ENCODE measurements at places on chromosomes 1 and 21. TPM values are rescaled to one million over a fixed set of nuclear protein-coding genes. Genes with fewer than 3 reads are reported as not detected.

Gene OPRD1
- total RNA-seq, result 3.3 TPM

GRCh38 chr1:54428837-54429518, 22.8 kb upstream of the SSBP3 start:
- H3K27me3 ChIP-seq, result no peaks in the 10 kb centered on the region
- H3K36me3 ChIP-seq, result no peaks in the 10 kb centered on the region
- no peak overlapping the region for H3K27ac ChIP-seq
- no peak for DNase-seq

DNA sequence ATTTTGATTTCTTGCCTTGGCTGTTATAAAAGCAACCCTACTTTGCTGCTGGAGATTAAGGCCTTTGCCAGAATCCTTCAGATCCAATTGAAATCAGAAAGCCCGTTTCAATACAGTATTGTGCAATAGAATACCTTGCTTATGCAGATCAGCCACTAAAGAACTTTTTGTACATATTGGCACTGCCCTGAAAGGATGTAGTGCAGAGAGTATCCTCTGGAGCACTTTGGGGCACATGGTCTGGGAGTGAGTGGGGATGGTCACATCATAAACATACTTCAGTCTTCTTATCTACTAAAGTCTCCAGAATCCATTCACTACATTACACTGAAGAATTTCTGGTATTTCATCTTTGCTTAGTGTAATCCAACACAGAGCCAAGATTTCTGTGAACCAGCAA, 189.0 kb downstream of the CENPF start:
- no peak overlapping the region for H3K27ac ChIP-seq
- no peak overlapping the region for H3K4me3 ChIP-seq
- DNase-seq, result no peak
- H3K27me3 ChIP-seq, result no peaks in the 10 kb centered on the region
- no peaks in the 10 kb centered on the region for H3K4me1 ChIP-seq

DNA sequence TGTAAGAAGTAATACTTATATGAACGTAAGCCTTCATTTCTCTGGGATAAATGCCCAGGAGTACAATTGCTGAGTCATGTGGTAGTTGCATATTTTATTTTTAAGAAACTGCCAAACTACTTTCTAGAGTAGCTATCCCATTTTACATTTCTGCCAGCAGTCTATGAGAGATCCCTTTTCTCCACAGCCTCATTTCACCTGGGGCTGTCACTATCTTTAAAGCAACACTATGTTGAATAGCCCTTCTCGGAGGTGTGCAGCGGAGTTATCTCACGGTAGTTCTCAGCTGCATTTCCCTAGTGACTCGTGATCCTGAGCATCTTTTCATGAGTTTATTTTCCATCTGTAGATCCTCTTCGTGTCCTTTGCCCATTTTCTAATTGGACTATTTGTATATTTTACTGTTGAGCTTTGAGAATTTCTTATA, 93.4 kb downstream of the ADARB1 start:
- H3K4me1 ChIP-seq, result no peaks in the 10 kb centered on the region
- H3K27ac ChIP-seq, result no peak overlapping the region
- no peak for DNase-seq
- no peak overlapping the region for H3K4me3 ChIP-seq
- no peaks in the 10 kb centered on the region for H3K36me3 ChIP-seq
- H3K27me3 ChIP-seq, result no peaks in the 10 kb centered on the region

DNA sequence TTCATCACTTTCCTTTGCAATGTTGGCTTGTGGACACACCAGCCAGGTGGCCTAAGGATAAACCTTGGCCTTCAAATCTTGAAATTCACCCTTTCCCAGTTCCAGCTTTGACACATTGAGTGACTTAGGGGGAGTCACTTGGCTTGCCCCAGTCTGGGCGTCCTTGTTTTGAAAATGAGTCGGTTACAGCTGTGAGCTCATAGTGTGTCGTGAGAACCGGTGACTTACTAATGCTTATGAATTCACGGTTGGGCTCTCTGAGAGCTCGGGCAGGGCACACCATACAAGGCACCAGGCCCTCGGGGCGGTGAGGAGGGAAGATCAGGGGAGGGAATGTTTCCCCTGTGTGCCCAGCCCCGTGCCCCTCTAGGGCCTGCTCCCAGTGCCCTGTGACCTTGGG, 126.9 kb upstream of the TMPRSS2 start:
- no peak overlapping the region for H3K4me3 ChIP-seq
- H3K4me1 ChIP-seq, result peaks cover 2% of the 10 kb centered on the region
- H3K27ac ChIP-seq, result no peak overlapping the region
- H3K36me3 ChIP-seq, result no peaks in the 10 kb centered on the region
- DNase-seq, result no peak

DNA sequence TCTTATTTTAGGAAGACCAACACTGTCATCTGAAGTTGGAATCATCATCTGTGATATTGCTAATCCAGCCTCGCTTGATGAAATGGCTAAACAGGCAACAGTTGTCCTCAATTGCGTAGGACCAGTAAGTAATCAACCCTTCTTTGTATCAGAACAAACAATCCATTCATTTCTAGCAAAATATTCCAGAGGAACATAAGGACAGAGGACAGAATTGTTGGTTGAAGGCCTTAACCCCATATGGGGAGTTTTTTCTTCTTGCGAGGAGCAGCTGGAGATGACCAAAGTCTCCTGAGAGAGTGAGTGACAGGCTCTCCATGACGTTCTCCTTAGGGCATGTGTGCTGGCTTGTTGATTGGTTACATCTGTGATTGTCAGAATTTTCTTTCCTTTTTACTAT, 2.7 kb downstream of the SCCPDH start:
- DNase-seq, result no peak
- no peaks in the 10 kb centered on the region for H3K4me1 ChIP-seq
- H3K4me3 ChIP-seq, result no peak overlapping the region
- peaks cover 3% of the 10 kb centered on the region for H3K27me3 ChIP-seq
- no peak overlapping the region for H3K27ac ChIP-seq

GRCh38 chr1:202349206-202349928, 868 bp downstream of the PPP1R12B start:
- peak overlapping the region; percentile 85 for H3K4me3 ChIP-seq
- DNase-seq, result no peak
- peak overlapping the region; percentile 46 for H3K27ac ChIP-seq
- H3K4me1 ChIP-seq, result no peaks in the 10 kb centered on the region
- H3K36me3 ChIP-seq, result no peaks in the 10 kb centered on the region

Gene GREM2
- not detected for total RNA-seq

GRCh38 chr1:61709908-61710289, 15.0 kb downstream of the TM2D1 start:
- no peak overlapping the region for H3K4me3 ChIP-seq
- H3K36me3 ChIP-seq, result peaks cover 9% of the 10 kb centered on the region
- no peaks in the 10 kb centered on the region for H3K4me1 ChIP-seq
- no peak for DNase-seq

Gene SPATA45
- 0.65 TPM for total RNA-seq

Gene PLA2G2A
- total RNA-seq, result 0.69 TPM

GRCh38 chr1:49102752-49103151, 326.1 kb upstream of the BEND5 start:
- H3K27ac ChIP-seq, result no peak overlapping the region
- no peak overlapping the region for H3K4me3 ChIP-seq
- no peaks in the 10 kb centered on the region for H3K4me1 ChIP-seq
- no peaks in the 10 kb centered on the region for H3K36me3 ChIP-seq
- H3K27me3 ChIP-seq, result no peaks in the 10 kb centered on the region
- DNase-seq, result no peak

- no peak overlapping the region for H3K27ac ChIP-seq
- no peak for DNase-seq
- no peak overlapping the region for H3K4me3 ChIP-seq
- H3K27me3 ChIP-seq, result no peaks in the 10 kb centered on the region
- H3K36me3 ChIP-seq, result no peaks in the 10 kb centered on the region
Measured at GRCh38 chr1:247833601-247834000, 8.1 kb downstream of the OR11L1 start.

Gene GJA8
- not detected for total RNA-seq

DNA sequence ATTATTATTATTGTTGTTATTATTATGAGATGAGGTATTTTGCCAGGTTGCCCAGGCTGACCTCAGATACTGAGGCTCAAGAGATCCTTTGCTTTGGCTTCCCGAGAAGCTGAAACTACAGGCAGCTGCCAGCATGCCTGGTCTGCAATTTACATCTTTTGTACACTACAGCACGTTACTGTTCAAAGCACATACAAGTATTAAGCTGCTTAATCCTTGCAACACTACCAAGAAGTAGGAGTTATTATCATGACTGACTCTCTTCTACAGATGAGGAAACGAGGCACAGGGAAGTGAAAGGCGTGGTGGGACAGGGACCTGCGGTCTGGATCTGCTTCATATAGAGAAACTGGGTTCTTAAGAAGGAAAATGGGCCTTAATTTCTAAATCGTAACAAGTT, 11.6 kb downstream of the ERG start:
- no peaks in the 10 kb centered on the region for H3K36me3 ChIP-seq
- H3K4me1 ChIP-seq, result no peaks in the 10 kb centered on the region
- no peak for DNase-seq
- H3K27me3 ChIP-seq, result no peaks in the 10 kb centered on the region

DNA sequence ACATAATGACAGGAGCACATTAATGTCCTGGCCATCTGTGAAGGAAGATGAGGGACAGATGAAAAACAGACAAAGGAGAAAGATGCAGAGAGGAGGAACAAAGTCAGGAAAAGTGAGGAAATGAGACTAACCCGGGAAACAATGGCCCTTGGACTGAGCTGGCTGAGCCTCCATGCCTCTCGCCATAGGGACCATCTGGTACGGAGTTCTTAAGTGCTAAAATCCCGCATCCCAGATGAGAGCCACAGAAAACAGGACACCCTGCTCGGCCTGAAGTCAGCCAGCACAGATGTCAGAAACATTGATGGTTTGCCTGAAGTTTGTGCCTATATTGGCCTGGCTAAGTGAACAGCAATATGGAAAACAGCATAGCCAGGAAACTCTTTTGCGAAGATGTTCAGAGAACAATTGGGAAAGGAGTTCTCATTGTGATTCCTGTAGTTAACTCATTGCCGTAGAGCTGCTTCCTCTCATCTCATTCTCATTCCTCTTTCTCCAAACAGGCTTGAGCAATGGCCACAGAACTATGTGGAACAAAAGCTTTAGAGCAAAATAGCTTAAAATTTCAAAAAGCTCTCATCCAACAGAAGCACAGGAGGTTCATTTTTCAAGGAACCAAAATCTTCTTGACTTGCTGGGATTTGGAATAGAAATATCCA, 96.6 kb downstream of the ASTN1 start:
- H3K4me1 ChIP-seq, result peaks cover 5% of the 10 kb centered on the region
- no peak for DNase-seq
- H3K27ac ChIP-seq, result no peak overlapping the region
- H3K4me3 ChIP-seq, result no peak overlapping the region

Gene WDR64
- total RNA-seq, result not detected

DNA sequence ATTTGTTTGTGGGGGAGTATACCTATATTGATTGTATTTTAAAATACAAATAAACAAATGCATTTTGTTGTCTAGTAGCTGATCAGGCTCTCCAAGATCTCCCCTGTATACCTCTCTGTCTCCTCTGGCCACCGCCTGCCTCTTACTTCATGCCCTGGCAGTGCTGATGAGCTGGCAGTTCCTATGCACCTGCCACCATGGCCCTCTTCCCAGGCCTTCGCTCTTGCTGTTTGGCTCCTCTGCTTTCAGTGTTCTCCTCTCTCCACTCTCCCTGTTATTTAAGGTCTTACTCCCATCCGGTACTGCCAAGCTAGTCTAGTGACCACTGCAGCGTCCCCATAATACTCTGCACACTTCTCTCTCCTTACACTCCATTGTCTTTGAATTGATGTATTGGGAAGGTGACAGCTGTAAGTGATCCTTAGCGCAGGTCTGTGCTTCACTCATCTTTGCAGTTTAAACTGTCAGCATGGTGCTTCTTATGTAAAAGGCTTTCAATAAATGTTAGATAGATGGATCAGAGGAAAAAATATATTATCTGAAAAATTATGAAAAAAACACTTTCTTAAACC, 88.1 kb upstream of the ATP1A1 start:
- H3K27ac ChIP-seq, result no peak overlapping the region
- H3K27me3 ChIP-seq, result no peaks in the 10 kb centered on the region
- DNase-seq, result no peak

GRCh38 chr1:226470921-226471866, 63.3 kb upstream of the PARP1 start:
- H3K4me3 ChIP-seq, result no peak overlapping the region
- H3K36me3 ChIP-seq, result no peaks in the 10 kb centered on the region
- peaks cover 4% of the 10 kb centered on the region for H3K4me1 ChIP-seq
- no peak for DNase-seq

DNA sequence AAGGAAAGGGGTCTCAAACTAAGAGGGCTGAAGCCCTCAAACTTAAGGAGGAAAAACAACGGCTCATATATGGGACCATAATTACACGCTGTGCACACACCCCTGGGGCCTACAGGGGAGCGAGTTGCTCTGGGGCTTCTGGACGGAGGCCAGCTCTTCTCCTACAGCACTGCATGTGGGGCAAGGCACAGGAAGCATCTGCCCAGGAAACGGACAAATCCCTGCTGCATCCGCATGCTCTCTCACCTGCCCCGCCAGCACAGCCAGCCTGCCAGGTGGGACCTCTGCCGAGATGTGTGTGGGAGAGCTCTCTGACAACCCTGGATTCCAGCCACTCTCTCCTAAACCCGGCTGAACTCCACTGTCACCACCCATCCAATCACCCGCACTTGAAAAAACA, 54.1 kb downstream of the MRPL37 start:
- no peaks in the 10 kb centered on the region for H3K27me3 ChIP-seq
- no peak overlapping the region for H3K27ac ChIP-seq

DNA sequence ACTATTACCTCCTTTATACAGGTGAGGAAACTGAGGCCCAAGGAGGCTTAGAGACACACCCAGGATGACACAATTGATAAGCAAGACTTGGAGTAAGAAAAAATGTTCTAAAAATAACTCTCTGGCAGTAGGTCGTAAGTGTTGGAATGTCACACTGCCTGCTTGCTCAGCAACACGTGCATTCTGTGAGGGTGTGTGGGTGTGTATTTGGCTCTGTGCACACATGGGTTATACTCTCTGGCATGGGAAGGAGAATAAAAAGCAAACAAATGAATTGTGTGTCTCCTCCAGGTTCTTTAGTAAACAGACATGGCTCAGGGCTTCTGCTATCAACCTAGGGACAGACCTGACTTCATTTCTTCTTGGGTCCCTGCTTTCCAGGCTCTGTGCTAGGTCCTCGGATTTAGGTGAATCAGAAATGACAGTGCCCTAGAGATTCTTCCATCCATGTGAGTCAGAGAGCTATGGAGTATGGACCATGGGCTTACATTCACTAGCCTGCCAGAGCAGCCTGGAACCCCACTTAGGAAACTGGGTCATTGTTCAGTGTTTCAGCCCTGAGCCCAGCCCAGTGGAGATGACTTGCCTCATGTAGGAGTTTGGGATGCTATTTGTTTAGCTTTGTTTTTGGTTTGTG, 72.4 kb downstream of the ELAVL4 start:
- H3K4me1 ChIP-seq, result 0 out of 2 replicates have a peak, but pooled peaks cover 2% of the 10 kb centered on the region
- H3K27me3 ChIP-seq, result no peaks in the 10 kb centered on the region
- no peak overlapping the region for H3K27ac ChIP-seq
- DNase-seq, result no peak
- H3K4me3 ChIP-seq, result no peak overlapping the region
- no peaks in the 10 kb centered on the region for H3K36me3 ChIP-seq

DNA sequence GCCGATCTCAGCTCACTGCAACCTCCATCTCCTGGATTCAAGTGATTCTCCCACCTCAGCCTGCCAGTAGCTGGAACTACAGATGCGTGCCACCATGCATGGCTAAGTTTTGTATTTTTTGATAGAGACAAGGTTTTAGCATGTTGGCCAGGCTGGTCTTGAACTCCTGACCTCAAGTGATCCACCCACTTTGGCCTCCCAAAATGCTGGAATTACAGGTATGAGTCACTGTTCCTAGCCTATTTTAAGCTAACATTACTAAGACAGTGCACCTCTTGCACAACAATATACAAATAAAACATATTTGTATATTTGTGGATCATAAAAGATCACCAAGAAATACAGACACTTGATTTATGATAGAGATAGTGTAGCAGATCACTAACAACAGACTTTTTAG, 139.1 kb downstream of the DUSP10 start:
- no peak for DNase-seq
- no peak overlapping the region for H3K4me3 ChIP-seq
- no peaks in the 10 kb centered on the region for H3K4me1 ChIP-seq
- H3K36me3 ChIP-seq, result no peaks in the 10 kb centered on the region
- H3K27ac ChIP-seq, result no peak overlapping the region

Data from H1 (cell line).